A549 treated with AZD2906 at 1 μM for 4 hours (cell line): ENCODE measurements at places on chromosomes 7 and 10. TPM values are rescaled to one million over a fixed set of nuclear protein-coding genes. Genes with fewer than 3 reads are reported as not detected.

ARMC3 gene
- total RNA-seq, result 0.35 to 0.79 TPM (median 0.53 TPM) in 5 replicates

TUBB8 gene
- 0.05 to 0.12 TPM (median 0.07 TPM) in 3 of 5 replicates, not detected in the others for total RNA-seq

CDNF gene
- 0.77 to 1.3 TPM (median 0.92 TPM) in 5 replicates for total RNA-seq

FAM25A gene
- total RNA-seq, result not detected in 5 replicates

SPDYE5 gene
- not detected in 5 replicates for total RNA-seq

SPDYE6 gene
- not detected in 5 replicates for total RNA-seq

PDK4 gene
- total RNA-seq, result 28.0 to 36.2 TPM (median 34.5 TPM) in 5 replicates

MSMB gene
- total RNA-seq, result not detected in 5 replicates

CDK14 gene
- 0.12 to 0.34 TPM (median 0.23 TPM) in 5 replicates for total RNA-seq

TET1 gene
- 0.37 to 0.68 TPM (median 0.54 TPM) in 5 replicates for total RNA-seq

CREB3L2 gene
- 22.9 to 34.7 TPM (median 27.5 TPM) in 5 replicates for total RNA-seq

PKD2L1 gene
- 0.06 to 0.33 TPM (median 0.16 TPM) in 4 of 5 replicates, not detected in the other for total RNA-seq

SLC26A4 gene
- total RNA-seq, result 0.03 to 0.14 TPM (median 0.07 TPM) in 5 replicates

KLF14 gene
- total RNA-seq, result 0.03 to 0.07 TPM (median 0.05 TPM) in 4 of 5 replicates, not detected in the other
